ENCODE measurements at places on chromosomes 3 and 15.

DNA sequence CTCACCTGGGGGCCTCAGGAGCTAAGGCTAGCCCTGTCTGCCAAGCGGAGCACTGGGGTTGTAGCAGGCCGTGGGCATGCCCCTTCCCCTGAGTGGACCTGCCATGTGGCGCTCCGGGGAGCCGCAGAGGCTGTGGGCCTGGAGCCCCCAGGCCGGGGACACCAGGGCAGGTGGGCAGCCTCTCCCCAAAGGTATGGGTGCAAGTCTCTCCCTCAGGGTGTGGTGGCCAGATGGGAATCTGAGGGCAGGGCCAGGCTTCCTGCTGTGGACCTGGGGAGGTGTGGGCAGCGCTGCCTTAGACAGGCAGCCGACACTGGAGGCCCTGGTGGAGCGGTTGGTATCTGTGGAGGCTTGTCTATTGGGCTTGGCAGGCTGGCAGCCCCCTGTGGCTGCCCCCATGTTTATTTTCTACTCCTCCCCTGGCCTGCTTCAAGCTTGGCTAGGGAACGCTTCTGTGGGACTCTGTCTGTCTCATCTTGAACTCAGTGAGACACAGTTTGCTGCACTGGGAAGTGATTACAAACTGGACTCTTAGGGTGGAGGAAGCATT, 5.9 kb downstream of the ACVR2B start:
- no peak for DNase-seq

- no peak for DNase-seq
Measured at GRCh38 chr15:60720493-60721256, 241.7 kb upstream of the ICE2 start.

DNA sequence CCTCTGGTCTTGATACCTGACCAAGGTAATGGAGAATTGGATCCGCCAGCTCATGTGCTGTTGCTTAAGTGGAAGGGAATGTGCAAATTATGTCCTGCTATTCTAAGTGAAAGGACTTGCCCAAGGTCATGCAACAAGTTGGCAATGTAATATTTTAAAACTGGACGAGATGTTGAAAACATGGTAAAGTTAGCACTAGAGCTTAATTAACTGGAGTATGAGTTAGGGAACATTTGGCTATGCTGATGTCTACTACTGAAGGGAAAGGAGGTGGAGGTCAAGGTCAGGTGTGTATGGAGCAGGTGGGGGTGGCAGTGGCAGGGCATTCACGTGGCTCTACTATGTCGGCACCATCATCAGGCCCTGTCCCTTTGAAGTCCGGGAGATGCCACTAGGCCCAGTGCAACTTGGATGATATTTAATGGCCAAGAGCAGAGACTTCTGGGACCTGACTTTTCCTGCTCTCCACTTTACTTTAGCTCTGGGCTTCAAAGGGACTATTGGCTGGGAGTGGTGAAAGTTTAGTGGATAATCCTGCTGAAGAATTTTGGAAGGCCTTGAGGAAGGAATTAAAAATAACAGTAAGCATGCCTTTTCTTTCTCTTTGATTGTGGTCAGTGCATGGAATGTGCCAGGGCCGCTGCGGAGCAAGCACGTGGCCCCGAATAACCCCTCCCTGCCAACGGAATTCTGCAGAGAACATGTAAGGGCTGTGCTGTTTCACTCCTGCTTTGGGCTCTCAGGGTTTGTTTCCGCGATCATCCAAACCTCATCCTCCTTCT, 14.9 kb downstream of the SMAD3 start:
- DNase-seq = no peak

GRCh38 chr15:44620081-44620480, 43.4 kb downstream of the SPG11 start:
- no peak for DNase-seq

- no peak for DNase-seq
Measured at GRCh38 chr15:88828791-88829190, 25.6 kb downstream of the ACAN start.

DNA sequence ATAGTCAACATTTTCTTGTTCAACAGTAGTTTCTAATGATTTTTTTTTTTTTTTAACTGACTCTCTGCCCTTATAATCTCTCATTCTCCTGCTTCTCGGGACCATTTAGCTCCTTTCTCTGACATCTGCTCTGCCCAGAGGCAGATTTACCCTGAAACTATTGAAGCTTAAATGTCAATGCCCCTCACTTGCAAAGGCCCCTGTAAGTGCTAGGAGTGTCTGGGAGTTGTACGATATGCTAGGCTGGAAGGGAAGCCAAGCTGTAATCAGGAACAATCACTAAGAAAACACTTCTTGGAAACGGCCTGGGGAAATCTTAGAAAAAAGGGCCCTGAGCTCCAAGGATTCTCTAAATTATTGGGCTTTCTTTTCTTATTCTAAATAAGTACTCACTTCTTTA, 5.8 kb upstream of the PLOD2 start:
- DNase-seq = no peak

DNA sequence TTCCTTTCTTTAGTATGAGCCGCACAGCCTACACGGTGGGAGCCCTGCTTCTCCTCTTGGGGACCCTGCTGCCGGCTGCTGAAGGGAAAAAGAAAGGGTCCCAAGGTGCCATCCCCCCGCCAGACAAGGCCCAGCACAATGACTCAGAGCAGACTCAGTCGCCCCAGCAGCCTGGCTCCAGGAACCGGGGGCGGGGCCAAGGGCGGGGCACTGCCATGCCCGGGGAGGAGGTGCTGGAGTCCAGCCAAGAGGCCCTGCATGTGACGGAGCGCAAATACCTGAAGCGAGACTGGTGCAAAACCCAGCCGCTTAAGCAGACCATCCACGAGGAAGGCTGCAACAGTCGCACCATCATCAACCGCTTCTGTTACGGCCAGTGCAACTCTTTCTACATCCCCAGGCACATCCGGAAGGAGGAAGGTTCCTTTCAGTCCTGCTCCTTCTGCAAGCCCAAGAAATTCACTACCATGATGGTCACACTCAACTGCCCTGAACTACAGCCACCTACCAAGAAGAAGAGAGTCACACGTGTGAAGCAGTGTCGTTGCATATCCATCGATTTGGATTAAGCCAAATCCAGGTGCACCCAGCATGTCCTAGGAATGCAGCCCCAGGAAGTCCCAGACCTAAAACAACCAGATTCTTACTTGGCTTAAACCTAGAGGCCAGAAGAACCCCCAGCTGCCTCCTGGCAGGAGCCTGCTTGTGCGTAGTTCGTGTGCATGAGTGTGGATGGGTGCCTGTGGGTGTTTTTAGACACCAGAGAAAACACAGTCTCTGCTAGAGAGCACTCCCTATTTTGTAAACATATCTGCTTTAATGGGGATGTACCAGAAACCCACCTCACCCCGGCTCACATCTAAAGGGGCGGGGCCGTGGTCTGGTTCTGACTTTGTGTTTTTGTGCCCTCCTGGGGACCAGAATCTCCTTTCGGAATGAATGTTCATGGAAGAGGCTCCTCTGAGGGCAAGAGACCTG, 13.2 kb downstream of the GREM1 start:
- DNase-seq = peak; percentile 14

DNA sequence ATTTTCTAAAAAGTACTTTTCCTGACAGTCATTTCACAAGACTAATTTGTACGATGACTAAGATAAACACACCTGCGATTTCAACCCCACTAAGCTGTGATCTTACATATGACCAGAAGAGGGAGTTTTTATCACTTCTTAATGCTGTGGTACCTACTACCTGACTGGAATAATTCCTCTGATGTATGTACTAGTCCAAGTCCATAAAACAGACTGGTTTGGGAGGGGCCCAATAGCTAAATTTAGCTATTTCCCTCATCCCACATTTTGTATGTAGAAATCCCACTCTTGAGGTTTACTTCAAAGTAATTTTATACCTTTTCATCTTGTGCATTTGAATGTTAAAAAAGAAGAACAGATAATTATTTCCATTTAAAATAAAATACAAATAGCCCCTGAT, 49.7 kb upstream of the SCAANT1 start:
- DNase-seq = no peak

GRCh38 chr3:190385731-190386688, 2.0 kb upstream of the CLDN16 start:
- DNase-seq = peak; percentile 83

DNA sequence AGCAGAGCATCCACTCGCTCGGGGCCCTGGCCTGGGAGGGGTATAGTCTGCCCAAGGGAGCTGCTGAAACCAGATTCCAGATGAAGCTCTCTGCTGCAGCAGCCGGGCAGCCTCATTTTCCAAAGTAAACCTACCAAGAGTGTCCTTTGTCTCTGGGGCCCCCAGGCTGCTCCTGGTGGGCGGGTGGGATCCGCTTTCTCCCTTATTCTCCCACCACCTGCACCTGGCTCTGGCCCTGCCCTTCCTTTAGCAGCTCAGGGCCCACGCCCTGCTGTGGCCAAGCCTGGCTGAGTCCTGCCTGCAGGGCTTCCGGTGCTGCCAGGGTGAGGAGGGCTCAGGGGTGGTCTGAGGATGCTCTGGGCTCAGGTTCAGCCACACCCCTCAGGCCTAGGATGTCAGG, 13.0 kb downstream of the SCN5A start:
- no peak for DNase-seq

GRCh38 chr15:39699516-39700374, 82.9 kb downstream of the FSIP1 start:
- DNase-seq = no peak

GRCh38 chr15:25799906-25800700, 63.0 kb downstream of the ATP10A start:
- no peak for DNase-seq

GRCh38 chr3:194730365-194730764, 44.7 kb downstream of the FAM43A start:
- peak; percentile 68 for DNase-seq

DNA sequence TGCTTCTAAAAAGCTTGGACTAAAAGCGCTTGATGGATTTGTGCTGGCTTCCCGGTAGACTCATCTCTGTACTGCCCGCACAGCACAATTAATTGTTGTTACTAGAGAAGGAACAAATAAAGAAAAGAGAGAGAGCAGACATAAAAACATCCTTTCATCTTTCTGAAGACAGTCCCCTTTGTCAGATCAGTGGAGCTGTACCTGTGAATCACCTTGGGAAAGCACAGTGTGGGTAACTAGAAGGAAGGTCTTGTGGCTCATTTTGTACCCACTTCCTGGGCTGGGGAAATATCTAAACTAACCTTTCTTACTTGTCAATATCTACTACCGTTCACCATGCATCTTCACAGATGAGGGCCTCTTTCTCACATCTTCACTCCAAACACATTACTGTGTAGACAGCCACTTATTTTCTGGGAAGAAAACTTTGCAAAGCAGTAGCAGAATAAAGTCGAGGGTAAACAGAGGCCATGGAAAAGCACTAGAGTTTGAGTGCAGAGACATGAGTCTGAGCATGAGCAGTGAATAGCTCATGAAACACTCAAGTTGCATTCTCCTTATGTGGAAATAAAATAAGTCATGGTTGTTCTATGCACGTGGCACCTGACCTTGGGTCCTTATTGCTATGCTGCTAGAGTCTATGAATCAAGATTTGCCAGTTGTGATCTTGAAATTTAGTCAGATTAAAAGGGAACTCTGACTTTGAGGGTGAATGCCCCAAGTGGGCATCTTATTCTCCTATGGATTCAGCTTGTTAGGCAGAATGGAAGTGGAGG, 169.3 kb downstream of the LPP start:
- DNase-seq = no peak

- no peak for DNase-seq
Measured at GRCh38 chr15:39345176-39345575, 235.7 kb upstream of the THBS1 start.

- no peak for DNase-seq
Measured at GRCh38 chr3:83461411-83461810, 1497.4 kb upstream of the CADM2 start.

DNA sequence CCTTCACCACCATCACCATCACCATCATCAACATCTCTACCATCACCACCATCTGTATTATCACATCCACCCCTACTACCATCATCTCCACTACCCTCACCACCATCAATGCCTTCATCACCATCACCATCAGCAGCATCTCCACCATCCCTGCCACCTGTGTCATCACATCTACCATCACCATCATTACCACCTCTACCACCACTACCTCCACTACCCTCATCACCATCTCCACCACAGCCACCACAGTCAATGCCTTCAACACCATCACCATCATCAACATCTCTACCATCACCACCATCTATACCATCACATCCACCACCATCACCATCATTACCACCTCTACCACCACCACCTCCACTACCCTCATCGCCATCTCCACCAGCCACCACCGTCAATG, 196.7 kb downstream of the SHQ1 start:
- DNase-seq = no peak

- DNase-seq = no peak
Measured at GRCh38 chr15:65399997-65400396, 22.2 kb upstream of the IGDCC3 start.

- DNase-seq = no peak
Measured at GRCh38 chr3:42684632-42685362, 540 bp upstream of the KLHL40 start.

DNA sequence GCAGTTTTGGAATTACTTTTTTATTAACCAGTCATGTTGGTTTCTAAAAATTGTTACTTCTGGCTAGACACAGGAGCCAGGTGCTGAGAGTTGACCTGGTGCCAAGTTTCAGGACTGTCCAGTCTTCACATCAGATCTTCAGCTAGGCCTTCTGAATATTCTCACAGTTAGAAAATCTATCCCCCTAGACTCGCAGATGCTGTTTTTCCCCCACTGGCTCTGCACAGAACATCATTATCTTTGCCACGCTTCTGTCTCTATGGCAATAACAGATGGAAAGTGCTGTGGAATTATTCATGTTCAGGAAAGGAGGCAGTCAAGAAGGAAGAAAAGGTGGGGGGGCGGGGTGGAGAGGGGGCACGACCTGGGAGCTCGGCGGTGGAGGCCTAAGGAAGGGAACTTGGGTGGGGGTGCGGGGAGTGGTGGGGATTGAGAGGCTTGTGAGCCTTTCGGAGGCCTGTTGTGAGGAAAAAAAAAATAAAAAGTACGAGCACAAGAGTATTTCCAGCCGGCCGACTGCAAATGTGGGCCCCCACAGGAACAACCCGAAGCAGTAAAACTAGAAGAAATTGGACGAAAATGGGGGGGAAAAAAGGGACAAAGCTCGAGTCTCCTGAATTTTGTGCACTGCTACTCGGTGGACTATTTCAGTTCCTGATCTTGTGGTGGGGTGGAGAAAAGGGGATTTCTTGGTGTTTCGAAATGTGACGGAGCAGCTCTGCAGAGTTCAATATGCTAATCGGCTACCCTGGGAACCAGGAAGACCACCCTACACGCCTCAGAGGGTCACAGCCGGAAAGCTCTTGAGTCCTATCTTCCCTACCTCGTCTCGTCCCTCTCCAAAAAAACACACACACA, 1.5 kb upstream of the SKIL start:
- DNase-seq = no peak

DNA sequence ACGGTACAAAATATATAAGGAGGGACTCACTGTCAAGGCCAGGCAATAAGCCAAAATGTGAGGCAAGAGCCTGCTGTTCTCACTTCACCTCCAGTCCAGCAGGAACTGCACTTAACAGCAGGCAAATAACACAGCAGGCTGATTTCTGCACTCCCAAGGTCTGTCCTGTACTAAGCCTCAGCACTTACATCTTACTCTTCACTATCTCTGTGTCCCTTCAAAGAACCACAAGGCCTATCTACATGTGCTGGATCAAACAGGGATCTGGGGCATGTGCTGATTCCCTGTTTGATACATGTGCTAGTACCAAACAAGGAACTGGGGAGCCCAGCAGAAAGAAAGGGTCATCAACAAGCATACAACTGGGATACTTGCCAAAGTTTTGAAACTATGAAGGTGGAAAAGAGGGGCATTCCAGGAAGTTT, 22.2 kb downstream of the UACA start:
- DNase-seq = peak; percentile 33

Measured in epithelial cell of prostate (primary cell).